ENCODE measurements at places on chromosomes 4 and X.

- peak; percentile 48 for DNase-seq
These were observed 127.2 kb downstream of the FBXW7 start for GRCh38 chr4:152408514-152409327.

DNA sequence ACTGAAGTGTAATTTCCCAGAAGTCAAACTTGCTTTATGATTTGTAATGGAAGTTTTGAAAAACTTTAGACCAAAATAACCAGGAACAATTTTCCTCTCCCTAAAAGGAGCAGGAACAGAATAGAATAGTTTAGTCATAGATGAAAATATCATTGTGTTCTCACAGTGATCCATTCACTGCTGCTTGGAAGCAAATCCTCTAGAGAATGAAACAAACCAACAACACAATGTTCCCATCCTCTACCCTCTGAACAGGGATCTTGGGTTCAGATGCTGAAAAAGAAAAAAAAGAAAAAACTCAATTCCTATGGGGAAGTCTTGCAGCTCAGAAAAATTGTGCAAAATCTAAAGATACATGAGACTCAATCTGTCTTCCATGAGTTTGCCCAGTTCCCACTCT, 12.2 kb downstream of the DSPP start:
- no peak for DNase-seq

- peak; percentile 48 for DNase-seq
These were observed 139.2 kb downstream of the NWD2 start for GRCh38 chr4:37383579-37384229.

DNA sequence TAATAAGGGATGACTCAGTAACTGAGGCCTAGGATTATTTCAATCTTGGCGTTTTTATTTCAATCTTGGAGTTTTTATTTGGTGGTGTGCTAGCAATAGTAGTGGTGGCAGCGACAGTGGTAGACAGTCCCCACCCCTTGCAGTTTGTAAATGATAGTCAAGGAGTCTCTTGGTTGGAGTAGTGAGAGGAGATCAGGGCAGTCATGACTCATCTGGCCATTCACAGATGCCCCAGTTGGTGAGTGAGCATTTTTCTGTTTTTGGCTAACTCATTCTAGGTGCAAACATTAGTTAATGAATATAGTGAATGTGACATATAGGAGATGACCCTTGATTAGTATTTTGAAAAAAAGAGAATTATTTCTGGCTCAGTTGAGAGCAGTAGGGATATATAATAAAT, 93.5 kb upstream of the ADAD1 start:
- DNase-seq, result peak; percentile 8

- DNase-seq, result no peak
These were observed 1.5 kb upstream of the BCOR start for GRCh38 chrX:40099055-40099958.

GRCh38 chr4:142698552-142698951, 147.5 kb downstream of the INPP4B start:
- no peak for DNase-seq

DNA sequence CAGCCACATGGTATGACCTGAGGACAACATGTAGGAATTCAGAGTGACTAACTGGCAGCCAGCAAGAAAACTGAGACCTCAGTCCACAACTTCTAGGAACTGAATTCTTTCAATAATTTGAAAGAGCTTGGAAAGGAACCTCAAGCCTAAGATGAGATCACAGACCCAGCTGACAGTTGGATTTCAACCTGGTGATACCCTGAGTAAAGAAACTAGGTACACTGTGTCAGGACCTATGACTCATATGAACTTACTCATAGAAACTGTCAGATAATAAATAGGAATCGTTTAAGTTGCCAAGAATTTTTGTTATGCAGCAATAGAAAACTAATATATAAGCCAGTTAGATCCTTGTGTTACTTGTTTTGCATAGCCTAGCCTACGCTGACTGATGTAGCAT, 102.4 kb upstream of the DCAF12L1 start:
- no peak for DNase-seq

- no peak for DNase-seq
These were observed 142.7 kb downstream of the DKK2 start for GRCh38 chr4:106893395-106893881.

Data from fibroblast of pulmonary artery (primary cell).